ENCODE measurements at places on chromosomes 3 and 15.

- DNase-seq = no peak
Measured at GRCh38 chr15:40525855-40526254, 39.0 kb downstream of the CCDC32 start.

DNA sequence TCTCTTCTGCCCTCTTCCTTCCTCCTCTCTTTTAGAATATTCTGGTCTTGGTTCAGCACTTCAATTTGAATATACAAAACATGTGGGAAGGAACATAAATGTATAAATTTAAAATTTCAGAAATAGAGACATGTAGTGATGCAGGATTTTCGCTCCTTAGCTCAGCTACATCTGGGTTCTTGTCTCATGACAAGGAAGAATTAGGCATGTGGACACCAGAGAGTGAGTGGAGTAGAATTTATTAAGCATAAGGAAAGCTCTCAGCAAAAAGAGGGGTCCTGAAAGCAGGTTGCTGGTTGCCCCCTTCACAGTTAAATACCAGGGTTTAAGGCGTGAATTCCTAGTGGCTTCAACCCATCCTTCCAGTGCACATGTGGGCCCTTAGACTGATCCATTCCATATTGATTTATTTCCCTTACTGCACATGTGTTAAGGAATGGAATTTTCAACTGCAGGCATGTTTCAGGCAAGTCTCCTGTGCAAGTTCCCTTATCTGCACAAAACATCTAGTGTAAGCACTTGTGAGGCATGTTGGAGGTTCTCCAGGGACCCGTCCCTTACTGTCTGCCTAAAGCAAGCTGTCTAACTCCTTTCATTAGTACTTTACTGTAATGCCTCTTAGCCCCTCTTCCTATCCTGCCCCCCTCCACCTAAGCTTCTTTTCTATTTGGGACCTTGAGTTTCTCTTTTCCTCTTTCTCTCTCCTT, 133.2 kb upstream of the STRIT1 start:
- DNase-seq = no peak

DNA sequence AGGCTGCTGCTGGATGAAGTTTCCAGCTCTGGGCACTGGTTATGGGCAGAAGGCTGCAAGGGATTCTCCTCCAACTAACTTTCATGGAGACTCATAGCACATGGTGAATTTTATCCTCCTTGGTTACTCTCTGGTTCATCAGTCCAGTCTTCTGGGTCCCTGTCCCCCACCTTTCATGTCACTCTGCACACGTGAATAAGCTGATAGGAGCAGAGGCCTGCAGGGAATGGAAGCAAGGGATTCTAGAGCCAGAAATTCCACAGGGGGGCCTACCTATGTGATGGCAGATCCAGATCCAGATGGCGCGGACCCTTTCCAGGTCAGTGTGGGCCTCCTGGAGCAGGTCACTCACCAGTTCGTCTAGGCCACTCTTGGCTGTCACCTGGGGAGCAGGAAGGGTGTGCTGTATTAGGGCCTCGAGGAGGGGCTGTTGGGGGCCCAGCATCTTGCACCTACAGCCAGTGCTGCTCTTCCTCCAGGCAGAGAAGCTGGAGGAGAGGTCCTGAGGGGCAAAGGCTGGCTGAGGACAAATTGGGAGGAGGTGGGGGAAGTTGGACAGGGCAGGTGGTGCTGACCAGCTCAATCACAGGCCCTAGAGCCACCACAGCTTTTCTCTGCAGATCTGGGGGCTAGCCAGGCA, 30.2 kb downstream of the KY start:
- DNase-seq = no peak

GRCh38 chr3:135224815-135225362, 429.8 kb downstream of the EPHB1 start:
- DNase-seq = no peak

DNA sequence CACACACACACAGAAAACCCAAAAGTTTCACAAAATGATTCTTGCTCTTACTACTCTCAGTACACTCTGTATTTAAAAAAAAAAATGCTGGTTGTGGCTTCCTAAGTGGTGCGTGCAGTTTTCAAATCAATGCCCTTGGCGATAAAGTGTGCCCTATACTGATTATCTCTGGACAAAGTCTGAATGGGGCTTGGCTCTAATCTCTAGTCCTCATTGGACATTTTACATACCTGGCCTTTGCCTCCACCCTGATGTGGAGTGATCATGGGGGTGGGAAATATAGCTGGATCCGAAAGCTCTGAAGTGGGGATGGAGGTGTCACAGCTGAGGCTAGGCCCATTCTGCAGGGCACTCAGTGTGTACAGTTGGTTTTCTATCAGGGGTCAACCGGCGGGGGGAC, 14.1 kb downstream of the B3GNT5 start:
- DNase-seq = no peak

DNA sequence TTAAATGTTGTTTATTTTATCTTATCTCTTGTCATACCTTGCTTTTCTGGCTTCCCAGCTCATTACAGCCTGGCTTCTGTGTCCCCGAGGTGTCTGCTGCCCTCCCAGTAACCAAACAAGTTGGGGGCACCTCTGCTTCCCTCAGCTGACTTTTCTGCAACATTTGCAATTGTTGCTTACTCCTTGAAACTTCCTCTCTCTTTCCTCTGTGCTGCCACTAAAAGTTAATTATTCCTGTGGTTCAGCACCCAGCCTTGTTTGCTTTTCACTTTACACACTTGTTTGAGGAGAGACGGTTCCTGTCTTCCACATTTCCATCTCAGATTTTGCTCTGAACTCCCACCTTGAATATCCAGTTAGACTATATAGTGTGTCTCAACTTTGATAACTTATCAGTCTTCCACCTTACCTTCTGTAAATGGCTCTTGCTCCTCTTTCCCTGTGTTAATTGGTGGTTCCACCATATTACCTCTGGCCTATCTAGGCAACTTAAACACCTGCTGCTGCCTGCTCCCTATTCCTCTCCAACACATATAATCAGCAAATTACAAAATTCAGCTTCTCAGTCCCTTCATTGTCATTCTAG, 21.6 kb downstream of the MCTP2 start:
- no peak for DNase-seq

- DNase-seq = no peak
Measured at GRCh38 chr3:59963676-59964075, 913.9 kb upstream of the CFAP20DC start.

DNA sequence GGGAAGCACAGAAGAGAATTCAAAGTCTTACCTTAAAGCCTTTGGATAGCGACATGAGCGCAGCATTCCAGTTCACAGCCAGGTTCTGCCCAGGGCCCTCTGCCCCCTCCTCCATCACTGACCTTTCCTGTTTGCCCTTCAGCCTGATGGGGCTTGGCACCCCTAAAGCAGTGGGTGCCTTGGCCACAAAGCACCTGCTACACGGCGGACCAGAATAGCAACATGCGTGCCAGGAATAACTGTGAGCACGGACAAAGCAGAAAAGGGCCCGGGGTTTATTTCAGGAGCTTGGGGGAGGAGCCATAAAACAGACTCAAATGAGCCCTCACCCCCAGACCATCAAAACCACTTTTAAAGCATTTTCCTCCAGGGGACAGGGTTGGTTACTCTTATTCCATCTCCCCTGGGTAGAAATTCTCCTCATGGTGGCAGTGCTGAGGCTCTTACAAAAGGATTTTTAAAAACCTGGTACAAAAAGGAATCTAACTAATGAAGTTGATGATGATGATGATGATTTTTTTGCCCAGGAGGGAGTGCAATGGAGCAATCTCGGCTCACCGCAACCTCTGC, 135.4 kb downstream of the KLF13 start:
- no peak for DNase-seq

- DNase-seq = no peak
Measured at GRCh38 chr3:161523916-161524315, 27.3 kb downstream of the OTOL1 start.

DNA sequence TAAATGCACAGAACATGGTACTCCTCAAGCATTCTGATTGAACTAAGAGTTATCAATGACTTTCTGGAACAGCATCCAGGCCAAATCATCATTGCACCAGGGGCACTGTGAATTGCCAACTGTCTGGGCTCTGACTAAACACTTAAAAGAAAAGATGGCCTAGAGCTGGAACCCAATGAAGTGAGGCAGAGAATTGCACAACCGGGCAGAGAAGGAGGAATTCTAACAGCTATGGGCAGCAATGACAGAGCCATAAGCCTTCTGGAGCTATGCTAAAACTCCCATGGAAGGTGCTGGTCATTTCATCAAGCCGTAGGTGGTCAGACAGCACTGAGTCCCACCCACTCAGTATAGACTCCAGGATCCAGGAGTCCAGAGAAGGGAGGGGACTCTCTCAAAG, 48.1 kb upstream of the OXTR start:
- no peak for DNase-seq

- no peak for DNase-seq
Measured at GRCh38 chr15:82970696-82971095, 15.3 kb upstream of the RAMAC start.

- DNase-seq = peak; percentile 56
Measured at GRCh38 chr3:130843441-130843840, 50.4 kb upstream of the ATP2C1 start.

DNA sequence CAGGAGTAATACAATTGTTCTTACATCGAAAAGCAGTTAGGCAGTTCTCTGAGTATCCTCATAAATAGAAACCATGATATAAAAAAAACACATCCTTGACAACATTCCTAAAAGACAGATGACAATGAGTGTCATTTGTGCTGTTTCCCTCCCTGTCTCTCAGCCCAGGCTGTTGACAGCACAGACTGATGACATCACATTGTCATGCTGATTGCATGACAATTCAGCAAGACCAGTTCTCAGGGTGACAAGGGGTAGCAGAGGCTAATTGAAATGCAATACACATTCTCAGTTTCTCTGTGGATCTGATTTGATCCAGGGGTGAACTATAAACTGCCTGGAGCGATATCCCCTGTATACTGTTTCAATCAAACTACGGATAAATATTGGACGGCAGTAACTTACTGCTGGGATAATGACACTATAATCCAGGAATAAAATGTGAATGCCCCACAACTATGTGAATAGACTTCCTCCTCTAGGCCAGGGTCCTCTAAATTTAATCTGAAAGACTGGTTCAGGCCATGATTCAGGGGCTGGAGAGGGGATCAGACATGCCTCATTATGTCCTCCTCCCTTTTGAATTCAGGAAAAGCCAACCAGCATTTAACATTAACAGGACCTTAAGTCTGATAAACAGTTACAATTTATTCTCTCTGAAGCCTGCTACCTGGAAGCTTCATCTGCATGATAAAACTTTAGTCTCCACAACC, 16.7 kb upstream of the EIF1B start:
- DNase-seq = peak; percentile 85

All from Ammon's horn (tissue), 1 donor.